NCI-H1417 treated with DMSO at 0.1 percent for 48 hours (cell line): ENCODE measurements at places on chromosomes 12 and 14.

DNA sequence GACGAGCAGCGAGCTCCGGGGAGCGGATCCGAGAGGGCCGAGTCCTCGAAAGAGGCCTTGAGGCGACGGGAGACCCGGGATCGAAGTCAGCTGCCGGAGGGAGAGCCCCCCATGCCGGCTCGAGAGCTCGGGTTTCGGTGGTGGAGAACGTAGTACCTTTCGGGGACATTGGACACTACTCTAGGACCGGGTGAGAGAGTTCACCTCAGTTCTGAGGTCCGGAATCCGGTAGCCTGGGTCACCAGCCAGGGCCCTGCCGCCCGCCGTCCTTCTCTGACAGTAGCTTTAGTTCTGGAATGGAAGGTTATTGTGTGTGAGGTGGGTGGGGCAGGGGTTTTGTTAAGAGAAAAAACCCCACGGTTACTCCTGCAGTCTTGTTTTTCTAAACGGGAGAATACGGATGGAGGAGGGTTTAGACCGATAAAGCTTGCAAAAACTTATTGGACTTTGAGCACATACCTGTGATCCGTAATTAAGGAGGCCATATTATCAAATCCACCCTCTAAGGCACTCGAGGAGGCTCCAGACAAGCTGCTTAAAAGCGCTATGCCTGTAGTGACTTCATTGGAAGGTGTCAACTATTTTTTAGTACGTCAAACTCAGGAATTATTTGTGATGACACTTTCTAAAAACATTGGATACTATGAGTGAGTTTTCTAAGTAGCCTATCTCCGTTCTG, 765 bp downstream of the SCYL2 start:
- DNase-seq = no peak

DNA sequence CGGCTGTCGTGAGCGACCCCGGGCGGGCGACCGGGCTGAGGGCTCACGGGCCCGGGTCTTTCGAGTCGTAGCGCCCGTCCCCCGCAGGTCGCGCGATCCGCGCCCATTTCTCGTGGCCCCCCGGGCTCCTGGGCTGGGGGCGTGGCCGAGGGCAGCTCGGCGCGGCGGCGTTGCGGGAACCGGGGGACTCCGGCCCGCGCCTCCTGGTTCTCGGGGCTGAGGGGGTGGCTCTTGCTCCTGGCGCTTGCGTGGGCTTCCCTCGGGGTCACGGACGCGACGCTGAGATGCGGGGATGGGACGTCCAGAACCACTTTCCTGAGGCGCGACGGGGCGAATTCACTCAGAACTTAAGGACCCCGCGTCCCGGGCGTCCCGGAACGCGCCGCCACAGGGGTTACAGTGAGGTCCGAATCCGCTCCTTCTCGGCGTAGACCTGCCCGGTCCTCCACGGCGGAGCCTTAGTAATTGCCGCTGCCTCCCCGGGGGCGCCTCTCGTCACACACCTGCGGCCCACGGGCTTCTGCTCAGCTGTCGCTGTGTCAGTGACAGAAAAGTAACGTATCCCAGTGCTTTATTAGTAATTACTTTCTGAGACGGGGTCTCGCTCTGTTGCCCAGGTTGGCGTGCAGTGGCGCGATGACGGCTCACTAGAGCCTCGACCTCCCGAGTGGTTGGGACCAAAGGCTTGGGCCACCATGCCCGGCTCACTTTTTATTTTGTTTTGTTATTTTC, 606 bp downstream of the EP400 start:
- DNase-seq = no peak

- DNase-seq = no peak
These were observed 47.3 kb downstream of the PRKAB1 start for GRCh38 chr12:119715268-119715620.

GRCh38 chr12:9349888-9350885, 142.0 kb upstream of the PZP start:
- no peak for DNase-seq

DNA sequence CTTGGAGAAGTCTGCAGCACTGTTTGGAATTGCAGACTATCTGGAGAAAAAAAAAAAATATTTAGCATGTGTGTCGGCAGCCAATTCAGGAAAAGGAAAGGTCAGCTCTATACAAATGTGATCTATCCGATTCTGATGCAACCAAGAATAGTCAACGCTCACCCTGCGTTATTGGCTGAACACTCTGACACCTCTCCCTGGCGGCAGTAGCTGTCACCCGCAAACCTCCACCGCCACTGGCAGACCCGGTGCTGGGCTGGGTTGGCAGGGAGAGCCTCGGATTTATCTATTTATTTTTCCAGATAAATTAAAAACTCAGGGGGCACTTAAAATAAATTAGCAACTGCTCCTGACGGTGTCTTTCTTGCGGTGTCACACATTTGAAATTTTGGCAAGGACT, 409.7 kb downstream of the VRK1 start:
- no peak for DNase-seq

GRCh38 chr12:11812586-11813437, 163.3 kb downstream of the ETV6 start:
- no peak for DNase-seq

DNA sequence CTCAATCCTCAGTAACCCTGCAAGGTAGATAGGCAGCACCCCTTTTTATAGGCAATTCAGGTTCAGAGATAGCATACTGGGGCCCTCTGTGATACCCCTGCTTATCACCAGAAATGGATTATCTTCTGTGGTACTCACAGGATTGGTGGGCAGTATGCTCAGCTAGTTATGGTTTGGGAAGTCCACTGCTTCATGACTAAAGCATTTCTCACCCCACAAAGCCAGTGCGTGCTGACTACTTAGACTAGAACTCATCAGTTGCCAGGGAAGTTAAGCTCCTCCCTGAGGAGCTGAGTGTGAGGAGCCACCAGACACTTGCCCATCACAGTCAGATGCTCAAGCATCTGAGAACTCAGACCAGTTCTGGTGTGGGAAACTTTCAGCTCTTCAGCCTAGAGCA, 76.3 kb downstream of the SCAF11 start:
- DNase-seq = no peak

DNA sequence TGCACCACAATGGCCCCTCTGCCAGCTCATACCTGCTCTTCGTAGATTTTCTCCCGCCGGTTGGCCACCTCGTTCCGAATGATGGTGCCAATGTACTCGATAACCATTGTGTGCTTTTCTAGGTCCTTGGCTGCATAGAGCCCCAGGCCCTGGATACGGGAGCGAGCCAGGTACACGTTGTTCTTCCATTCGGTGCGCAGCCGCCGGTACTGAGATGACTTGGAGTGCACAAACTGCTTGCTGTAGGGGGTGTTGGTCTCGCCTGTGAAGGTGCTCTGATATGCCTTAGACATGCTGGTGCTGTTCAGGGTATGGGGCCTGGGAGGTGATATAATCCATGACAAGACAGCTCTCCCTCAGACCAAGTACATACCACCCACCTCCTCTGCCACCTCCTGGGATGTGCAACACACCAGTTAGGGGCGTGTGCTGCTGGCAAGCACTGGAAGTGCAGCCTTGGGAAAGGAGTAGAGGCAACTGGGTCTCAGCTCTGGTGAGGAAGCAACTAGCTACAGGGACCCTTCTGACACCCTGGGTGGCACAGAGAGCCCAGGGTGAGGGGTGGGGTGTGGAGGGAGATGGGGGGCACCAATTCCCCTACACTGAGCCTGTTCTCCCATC, 4.1 kb upstream of the PRKAG1 start:
- no peak for DNase-seq

- no peak for DNase-seq
These were observed 1308.6 kb downstream of the FSCB start for GRCh38 chr14:43198465-43198864.

DNA sequence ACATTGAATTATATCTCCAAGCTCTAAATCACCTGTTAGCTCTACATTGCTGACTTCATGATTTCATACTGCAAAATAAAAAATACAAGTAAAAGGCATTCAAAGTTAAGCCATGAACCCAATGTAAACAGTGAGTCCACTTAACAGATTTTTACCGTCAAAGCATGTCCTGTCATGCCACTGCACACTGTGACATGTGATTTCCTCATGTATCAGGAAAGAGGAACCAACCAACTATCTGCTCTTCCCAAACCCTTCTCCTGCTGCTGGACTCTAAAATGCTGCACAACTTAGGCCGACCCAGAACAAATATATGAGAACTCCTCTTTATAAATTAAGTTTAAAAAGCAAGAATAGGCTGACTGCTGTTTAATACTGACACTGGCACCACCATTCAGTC, 37.5 kb downstream of the TM7SF3 start:
- DNase-seq = no peak

- no peak for DNase-seq
These were observed 353.3 kb downstream of the GRIN2B start for GRCh38 chr12:13628067-13628466.

DNA sequence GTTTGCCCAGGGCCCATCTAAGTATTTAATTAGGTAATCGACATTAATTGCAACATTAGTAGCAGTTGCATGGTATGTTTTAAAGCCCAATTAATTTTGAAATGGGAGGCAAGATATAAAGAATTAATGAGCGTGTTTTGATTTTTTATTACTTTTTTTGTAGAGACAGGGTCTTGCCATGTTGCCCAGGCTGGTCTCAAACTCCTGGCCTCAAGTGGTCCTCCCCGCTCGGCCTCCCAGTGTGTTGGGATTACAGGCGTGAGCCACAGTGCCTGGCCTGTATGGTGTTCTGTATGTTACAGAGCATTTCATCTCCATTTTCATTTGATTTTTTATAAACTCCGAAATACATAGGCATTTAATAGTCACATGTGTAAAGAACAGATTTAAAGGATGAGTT, 856 bp downstream of the GOLGA5 start:
- no peak for DNase-seq

- DNase-seq = no peak
These were observed 83.5 kb downstream of the MAP1LC3B2 start for GRCh38 chr12:116642683-116643082.

GRCh38 chr12:89252284-89252683, 100.0 kb downstream of the DUSP6 start:
- DNase-seq = no peak

DNA sequence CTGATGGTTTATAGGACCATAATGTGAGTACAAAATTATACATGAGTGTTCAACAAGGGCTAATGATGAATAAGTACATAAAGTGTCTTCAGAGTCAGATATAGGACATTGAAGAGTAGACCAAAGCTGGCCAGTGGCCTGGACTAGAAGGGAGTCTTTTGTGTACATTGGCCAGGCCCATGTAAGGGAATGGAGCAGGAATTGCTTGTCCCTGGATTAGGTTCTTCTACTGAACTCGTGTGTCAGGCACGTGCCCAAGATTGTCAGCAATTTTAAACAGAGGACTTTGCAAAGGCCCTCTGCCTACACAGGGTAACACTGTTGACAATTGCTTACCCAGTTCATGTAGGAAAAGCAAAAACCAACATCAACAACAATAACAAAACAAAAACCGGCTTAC, 196.0 kb upstream of the SEL1L start:
- DNase-seq = no peak

DNA sequence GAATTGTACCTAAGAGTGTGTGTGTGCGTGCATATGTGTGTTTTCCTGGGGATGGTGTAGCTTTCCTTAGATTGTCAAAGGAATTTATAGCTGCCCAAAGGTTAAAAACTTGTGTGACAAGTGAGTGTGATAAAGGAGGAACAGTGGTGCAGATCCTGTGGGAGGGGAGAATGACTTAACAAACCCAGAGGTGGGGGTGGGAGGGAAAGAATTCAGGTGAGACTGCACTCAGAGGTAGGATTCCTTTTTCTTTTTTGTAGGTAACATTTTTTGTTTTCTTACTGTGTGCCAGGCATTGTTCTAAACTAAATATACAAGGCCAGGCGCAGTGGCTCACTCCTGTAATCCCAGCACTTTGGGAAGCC, 45.3 kb upstream of the SINHCAF start:
- DNase-seq = no peak

- DNase-seq = no peak
These were observed 46.3 kb upstream of the ATP2A2 start for GRCh38 chr12:110234755-110235154.

- peak; percentile 57 for DNase-seq
These were observed 126.1 kb upstream of the ARHGAP5 start for GRCh38 chr14:31950764-31951637.

- no peak for DNase-seq
These were observed 56.9 kb downstream of the BICD1 start for GRCh38 chr12:32163596-32163995.

- no peak for DNase-seq
These were observed 60.6 kb upstream of the KCNA1 start for GRCh38 chr12:4849115-4849541.

DNA sequence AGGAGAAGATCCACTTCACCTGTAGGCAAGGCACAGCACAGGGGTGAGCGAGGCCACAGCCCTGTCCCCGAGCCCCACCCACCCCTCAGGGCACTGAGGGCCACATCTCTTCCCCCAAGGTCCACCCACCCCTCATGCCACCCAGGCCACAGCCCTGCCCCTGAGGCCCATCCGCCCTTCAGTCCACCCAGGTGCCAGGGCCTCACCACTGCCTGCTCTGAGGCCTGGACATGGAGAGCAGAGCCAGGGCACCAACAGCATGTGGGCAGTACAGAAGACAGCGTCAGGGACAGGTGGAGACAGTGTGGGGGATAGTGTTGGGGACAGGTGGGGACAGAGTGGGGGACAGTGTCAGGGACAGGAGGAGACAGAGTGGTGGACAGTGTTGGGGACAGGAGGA, 138.3 kb downstream of the TMEM121 start:
- no peak for DNase-seq

- no peak for DNase-seq
These were observed 21.1 kb upstream of the LGALS3 start for GRCh38 chr14:55107766-55108554.

DNA sequence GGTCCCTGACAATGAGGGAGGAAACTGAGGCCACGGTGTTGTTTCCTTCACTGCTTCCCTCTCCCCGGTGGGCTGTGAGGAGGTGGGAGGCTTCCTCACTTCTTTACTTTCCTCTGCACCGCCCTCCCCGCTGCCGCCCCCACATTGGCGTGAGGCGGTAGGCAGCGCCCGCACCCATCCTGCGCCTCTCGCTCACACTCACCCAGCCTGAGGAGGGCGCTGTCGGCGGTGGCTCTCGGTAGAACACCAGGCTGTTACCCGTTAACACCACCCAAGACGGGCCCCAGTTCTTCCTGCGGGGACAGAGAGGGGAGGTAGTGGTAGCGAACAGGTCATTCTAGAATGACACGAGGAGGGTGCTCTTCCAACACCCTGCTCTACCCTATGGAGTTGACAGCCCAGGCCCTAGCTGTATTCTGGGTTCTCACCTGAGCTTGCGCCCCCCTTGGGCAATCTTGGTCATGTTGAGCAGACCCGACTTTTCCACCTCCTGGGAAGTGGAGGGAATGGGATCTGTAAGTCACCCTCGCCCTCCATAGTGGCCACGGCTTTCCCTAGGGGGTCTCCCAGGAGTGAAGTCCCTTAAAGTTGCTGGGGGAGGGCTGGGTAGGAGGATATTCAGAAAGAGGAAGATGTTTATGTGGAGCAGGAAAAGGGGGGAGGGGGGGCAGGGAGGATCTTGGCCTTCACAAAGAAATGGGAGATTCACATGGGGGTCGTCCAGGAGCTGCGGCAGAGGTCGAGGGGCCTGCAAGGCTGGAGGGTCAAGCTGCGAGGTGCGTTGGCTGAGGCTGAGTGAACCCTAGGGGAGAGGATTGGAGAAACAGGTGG, 3.3 kb downstream of the ARHGAP9 start:
- DNase-seq = no peak

- no peak for DNase-seq
These were observed 4.1 kb upstream of the NGB start for GRCh38 chr14:77275041-77275580.
